ENCODE measurements at places on chromosomes 16 and 17.

DNA sequence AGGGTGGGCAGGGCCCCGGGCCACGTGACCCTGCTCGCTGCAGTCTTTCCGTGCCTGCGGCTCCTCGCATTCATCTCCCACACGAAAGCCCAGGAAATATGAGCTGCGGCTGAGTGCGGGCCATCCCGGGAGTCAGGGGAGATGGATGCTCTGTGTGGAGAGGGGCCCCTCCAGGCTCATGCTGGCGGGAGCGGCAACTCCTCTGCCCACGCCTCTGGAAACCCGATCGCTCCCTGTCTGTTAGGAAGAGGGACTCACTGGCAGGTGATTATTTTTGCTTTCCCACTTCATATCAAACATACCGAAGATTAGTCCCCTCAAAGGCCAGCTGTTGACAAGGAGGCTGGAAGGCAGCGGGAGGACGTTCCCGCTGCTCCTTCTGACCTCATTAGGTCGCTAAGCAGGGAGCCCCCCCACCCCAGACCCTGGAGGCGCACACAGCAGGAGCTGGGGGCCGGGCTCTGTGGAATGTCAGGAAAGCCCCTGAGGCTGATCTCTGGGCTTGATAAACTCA, 228.5 kb downstream of the FOXL1 start:
- no peak for DNase-seq

DNA sequence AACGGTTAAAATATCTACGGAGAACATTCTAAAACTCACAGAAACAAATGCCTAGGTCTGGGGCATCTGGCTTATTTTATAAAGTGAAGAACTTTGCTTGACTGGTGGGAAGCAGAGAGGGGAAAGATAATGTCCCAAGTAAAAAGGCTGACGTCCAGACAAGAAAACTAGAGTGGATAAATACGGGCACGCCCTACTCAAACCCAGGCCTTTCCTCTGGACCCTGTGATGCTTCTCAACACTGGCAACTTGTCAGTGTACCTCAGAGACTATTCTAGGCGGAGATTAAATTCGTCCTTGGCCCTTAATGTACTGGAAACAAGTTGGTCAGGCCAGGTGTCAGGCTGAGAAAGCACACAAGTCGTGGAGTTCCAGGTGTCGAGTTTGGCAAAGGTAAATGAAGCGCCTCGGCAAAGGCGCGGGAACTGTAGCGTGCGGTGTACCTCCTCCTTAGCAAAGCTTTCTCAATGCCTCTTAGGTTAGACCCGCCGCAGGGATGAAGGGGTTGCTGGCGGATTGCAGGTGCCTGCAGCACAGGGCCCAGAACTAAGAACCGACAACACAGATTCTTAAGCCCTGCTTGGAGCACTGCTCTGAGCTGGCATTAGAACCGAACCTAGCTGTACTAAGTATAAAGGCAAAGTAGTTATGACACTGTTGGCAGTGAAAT, 668 bp upstream of the UNK start:
- DNase-seq = no peak

- DNase-seq = no peak
Measured at GRCh38 chr17:18270046-18270931, 9.8 kb downstream of the MIEF2 start.

DNA sequence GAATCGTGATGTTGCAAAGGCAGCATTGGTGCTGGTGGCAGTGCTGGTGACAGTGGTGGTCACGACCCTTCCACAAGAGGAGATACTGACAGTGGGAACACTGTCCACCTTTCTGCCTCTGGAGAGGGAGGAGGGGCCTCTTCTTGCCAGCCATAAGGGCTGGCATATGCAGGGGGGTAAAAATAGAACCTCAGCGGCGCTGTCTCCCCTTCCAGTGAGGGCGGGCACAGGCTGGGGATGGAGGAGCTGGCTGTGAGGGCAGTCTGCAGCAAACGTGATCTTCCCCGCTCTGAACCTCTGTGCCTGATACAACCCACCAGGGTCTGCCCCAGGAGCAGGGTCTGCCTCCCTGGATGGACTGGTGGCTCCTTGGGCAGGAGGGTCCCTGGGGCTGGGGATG, 3.4 kb downstream of the RAP1GAP2 start:
- no peak for DNase-seq

DNA sequence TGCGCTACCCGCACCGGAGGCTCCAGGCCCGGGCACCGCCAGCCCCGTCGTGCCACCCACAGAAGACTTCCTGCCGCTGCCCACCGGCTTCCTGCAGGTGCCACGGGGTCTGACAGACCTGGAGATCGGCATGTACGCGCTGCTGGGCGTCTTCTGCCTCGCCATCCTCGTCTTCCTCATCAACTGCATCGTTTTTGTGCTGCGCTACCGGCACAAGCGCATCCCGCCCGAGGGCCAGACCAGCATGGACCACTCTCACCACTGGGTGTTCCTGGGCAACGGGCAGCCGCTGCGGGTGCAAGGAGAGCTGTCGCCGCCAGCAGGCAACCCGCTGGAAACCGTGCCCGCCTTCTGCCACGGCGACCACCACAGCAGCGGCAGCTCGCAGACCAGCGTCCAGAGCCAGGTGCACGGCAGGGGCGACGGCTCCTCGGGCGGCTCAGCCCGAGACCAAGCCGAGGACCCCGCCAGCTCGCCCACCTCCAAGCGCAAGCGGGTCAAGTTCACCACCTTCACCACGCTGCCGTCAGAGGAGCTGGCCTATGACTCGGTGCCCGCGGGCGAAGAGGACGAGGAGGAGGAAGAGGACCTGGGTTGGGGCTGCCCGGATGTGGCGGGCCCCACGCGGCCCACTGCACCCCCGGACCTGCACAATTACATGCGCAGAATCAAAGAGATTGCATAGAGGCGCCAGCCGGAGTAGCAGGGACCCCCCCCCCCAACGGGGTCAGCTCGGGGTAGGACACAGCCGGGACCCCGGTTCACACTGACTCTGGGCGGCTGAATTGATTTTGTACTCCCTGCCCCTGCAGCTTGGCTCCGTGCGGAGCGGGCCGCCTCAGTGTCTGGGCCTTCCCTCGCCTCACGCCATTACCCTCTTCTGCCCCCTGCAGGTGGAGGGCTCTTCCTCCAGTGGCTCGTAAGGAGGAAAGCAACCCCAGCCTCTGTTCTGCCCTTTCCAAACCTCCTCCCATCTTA, 58.5 kb downstream of the TMEM132E start:
- DNase-seq = peak; percentile 42

- DNase-seq = peak; percentile 22
Measured at GRCh38 chr16:83137326-83137781, 510.6 kb downstream of the CDH13 start.

DNA sequence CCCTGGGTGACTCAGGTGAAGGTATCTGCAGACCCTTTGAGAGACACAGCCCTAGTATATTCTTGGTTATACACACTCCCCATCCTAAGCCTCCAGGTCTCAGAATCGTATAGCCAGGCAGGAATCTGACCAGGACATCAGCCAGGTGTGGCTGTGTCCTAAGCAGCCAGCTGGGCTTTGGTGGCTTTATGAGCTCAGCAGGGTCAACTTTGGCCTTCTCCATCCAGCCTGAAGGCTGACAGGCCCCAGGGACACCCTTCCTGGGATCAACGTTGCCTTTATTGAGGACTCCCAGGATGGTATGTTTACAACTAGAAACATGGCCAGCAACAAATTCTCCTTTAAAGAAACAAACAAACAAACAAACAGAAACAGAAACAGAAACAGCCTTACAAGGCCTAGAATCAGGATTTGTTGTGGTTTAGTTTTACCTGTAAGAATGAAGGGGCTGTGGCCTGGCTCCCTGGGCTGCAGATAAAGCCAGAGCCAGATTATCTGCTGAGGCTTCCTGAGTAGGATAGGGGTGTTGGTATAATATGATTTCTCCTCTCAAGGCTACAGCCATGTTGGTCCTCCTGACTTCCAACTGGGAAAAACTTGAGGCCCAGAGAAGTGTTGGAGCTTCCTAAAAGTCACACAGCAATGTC, 8.5 kb downstream of the KIF19 start:
- DNase-seq = no peak

GRCh38 chr16:80253741-80254140, 287.1 kb upstream of the DYNLRB2 start:
- no peak for DNase-seq

DNA sequence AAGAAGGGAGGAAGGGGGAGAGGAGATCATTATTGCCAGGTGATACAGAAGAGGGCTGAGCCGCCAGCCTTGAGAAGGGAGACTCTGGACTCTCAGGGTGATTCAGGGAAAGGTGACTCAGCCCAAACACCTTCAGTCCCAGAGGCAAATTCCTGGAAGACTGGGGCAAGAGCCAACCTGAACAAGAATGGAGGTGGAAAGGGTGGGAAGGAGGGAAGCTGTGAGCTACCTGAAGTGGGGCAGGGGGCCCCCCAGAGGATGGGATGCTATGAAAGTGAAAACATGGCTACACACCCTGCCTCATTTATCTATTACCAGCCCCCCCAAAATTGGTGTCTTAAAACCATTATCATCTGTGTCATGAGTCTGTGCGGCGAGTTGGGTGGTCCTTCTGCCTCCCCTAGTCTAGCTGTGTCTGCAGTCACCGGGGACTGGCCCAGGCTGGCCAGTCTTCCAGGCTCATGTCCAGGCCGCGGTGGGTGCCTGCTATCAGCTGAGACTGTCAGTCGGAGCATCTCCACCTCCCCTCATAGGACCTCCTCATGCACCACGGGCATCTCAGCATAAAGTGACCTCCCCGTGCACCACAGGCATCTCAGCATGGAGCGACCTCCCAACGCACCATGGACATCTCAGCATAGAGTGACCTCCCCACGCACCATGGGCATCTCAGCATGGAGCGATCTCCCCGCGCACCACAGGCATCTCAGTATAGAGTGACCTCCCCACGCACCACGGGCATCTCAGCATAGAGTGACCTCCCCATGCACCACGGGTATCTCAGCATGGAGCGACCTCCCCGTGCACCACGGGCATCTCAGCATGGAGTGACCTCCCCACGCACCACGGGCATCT, 3.2 kb upstream of the SLC47A2 start:
- DNase-seq = no peak

Measured in stromal cell of bone marrow (primary cell).